Dorsolateral prefrontal cortex (tissue), 122 donors: ENCODE measurements at places on chromosomes 6 and 20. TPM values are rescaled to one million over a fixed set of nuclear protein-coding genes. Genes with fewer than 3 reads are reported as not detected.

The CRISP2 gene
- not detected for total RNA-seq

The TMEM244 gene
- total RNA-seq = 2.1 TPM

The HLA-DMA gene
- total RNA-seq = 25.8 TPM

The RPP21 gene
- total RNA-seq = 30.9 TPM

The PLA2G7 gene
- 4.3 TPM for total RNA-seq

The KCNB1 gene
- 113 TPM for total RNA-seq

The MEI4 gene
- total RNA-seq = 0.11 TPM

The TEAD3 gene
- 3.4 TPM for total RNA-seq

The ZBTB22 gene
- total RNA-seq = 29.7 TPM

The GHRH gene
- not detected for total RNA-seq

The CENPQ gene
- total RNA-seq = 8.0 TPM

The SLC26A8 gene
- total RNA-seq = 8.1 TPM

The TXLNB gene
- 1.1 TPM for total RNA-seq

The PSORS1C2 gene
- not detected for total RNA-seq

The TBC1D20 gene
- total RNA-seq = 37.9 TPM

The MARCKS gene
- total RNA-seq = 86.9 TPM

The BFSP1 gene
- total RNA-seq = 3.7 TPM

The ABHD16B gene
- total RNA-seq = not detected

The HSD17B8 gene
- total RNA-seq = 4.0 TPM

The PTCRA gene
- not detected for total RNA-seq

The DLGAP4 gene
- 120 TPM for total RNA-seq

The SPATA2 gene
- total RNA-seq = 45.5 TPM

The C6orf136 gene
- 70.2 TPM for total RNA-seq

The STMND1 gene
- total RNA-seq = not detected

The SLC17A2 gene
- total RNA-seq = not detected

The TSHZ2 gene
- 21.6 TPM for total RNA-seq

The DNAH8 gene
- 0.08 TPM for total RNA-seq

The PACSIN1 gene
- total RNA-seq = 434 TPM

The SAPCD1 gene
- 2.0 TPM for total RNA-seq

The TMEM200A gene
- 2.7 TPM for total RNA-seq

The GSTA4 gene
- total RNA-seq = 54.8 TPM

The EFCAB8 gene
- total RNA-seq = 0.65 TPM

The SEL1L2 gene
- total RNA-seq = not detected

The FERMT1 gene
- 6.0 TPM for total RNA-seq

The LAMA5 gene
- total RNA-seq = 101 TPM

The ATF6B gene
- total RNA-seq = 81.6 TPM

The CALHM6 gene
- total RNA-seq = 2.8 TPM

The ANKEF1 gene
- 0.99 TPM for total RNA-seq

The ESR1 gene
- 3.4 TPM for total RNA-seq

The GGT7 gene
- total RNA-seq = 65.3 TPM

The NHLRC1 gene
- 3.1 TPM for total RNA-seq

The UFL1 gene
- total RNA-seq = 20.1 TPM

The NRSN1 gene
- total RNA-seq = 85.9 TPM

The C4A gene
- total RNA-seq = 121 TPM

The IL17A gene
- total RNA-seq = not detected

The NOP56 gene
- total RNA-seq = 138 TPM

The LTB gene
- 0.84 TPM for total RNA-seq
